ENCODE measurements at places on chromosomes 16 and 17.

GRCh38 chr17:66945147-66945835 lies 19.2 kb upstream of the CACNG4 start:
- DNase-seq, result no peak

DNA sequence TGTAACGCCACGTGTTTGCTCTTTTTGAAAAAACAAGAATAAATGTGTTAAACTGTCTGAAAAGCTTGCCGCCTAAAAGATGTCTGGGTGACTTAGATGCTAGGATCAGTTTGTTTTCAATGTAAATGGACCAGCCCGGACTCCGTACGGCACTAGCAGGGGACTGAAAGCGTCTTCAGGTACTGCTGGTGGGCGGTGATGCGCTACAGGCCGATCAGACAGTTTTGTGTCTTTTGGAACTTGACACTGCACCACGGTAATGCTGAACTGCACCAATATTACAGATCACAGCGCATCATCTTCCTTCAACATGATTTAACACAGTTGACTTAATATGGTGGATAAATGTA lies 727 bp upstream of the MBTPS1 start:
- no peak for DNase-seq

DNA sequence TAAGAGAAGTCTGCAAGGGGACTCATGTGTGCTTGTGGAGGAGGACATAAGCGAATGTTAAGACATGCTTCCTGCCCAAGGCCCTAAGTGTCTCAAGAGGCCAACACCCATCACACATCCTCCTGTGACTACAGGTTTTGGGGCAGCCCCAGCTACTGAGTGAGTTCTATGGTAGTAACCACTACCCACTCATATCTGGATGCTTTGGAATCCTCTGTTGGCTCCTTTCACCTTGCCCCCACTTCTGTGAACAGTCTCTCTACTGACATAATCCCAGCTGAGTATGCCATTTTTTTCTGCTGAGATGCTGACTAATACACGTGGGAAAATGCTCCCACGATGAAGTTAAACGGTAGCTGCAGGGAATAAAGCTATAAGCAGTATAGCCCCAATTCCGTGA lies 153.5 kb downstream of the VPS53 start:
- no peak for DNase-seq

DNA sequence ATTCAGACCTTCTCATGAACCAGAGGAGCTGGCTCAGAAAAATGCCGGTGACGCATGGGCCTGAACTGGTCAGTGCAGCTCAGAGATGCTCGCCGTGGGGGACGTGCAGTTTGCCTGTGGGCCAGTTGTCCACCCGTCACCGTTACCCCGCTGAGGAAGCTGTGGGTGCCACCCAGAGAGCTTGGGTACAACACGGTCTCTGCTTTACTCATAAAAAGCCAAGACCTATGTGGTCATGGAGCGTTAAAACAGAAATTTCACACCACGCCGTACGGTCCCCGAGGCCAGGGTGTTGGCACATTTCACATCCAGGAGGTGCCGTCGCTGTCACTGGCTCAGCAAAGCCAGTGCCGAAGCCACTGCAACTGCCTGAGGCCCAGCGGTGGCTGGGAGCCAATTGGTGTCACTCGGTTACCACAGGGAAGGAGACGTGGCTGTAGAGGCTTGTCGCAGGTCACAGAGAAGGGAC lies 120.9 kb downstream of the METRNL start:
- DNase-seq, result peak; percentile 45

GRCh38 chr16:67999985-68000384 lies 701 bp upstream of the DPEP2 start:
- no peak for DNase-seq

DNA sequence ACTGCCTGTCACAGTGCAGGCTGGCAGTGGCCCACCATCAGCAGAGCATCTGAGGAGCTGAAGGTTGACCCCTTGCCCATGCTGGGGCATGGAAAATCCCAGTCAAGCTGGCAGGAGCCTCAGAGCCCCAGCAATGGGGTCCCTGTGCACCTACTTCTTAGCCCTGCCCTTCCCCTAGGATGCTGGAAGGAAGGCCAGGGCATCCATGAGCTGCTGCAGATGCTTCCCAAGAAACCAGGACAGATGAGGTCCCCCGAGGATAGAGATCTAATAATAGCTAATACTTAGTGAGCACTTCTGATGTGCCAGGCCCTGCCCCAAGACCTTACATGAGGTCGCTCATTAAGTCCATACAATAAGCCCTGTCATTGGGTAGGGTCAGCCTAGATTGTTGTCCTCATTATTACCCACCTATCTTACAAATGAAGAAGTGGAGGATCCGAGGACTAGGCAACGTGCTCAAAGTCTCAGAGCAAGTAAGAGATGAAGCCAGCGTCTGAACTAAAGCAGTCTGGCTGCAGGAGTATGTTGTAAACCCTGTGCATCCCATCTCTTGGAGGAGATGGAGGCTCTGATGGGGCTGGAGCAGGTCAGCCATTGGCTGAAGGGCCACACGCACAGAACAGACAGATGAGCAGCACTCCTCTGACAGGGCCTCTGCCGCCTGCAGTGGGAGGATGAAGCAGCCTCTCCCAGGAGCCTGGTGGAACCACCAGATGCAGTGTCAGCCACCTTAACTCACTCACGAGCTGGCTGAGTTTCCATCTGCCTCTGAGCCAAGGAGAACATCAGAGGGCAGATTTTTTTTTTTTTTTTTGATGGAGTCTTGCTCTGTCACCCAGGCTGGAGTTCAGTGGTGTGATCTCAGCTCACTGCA lies 175.4 kb downstream of the WSCD1 start:
- no peak for DNase-seq

- no peak for DNase-seq
These were observed 25.4 kb downstream of the MXRA7 start for GRCh38 chr17:76685366-76685765.

GRCh38 chr17:48997103-48997826 lies at the start of gene IGF2BP1:
Gene IGF2BP1, plus strand, starts transcription at chr17:48997385. Its CDS starts 361 bp downstream, at chr17:48997746.
- DNase-seq, result no peak

DNA sequence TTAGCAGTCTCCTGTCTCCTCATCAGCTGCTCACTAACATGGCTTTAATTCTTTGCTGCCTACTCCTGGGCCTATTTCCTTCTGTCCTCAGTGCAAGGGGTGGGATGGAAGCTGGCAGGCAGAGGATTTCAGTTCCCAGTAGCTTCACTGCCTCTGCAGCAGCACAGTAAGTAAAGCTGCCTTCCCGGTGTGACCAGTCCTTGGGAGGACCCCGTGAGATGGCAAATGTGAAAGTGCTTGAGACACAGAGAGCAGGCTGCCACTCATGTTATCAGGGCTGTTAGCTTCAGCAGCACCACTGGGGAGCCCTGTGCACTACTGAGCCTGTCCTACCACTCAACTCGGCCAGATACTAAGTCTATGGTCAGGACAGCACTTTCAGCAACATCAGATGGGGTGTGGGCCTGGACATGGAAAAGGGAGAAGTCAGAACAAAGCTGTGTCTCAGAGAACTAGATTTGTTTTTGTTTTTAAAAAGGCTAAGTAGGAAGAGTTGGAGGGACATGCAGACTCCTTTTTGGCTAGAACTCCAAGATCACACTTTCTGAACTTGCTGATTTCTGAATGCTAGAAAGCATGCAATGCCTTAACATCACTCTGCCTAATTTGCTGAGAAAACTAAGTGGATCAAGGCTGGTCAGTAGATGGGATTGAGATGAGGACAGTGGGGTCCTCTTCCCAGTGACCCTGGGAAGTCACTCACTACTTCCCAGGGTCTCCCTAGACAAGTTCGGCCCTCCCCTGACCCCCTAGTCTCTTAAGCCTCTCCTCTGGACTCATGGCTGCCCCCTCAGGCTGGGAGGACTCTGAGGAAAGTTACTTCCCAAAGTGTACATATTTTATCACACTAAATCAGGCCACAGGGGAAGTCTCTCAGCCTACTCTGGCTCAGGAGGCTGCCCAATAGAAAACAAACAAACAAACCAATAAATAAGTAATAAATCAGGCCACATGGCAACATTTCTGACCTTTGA lies 1.1 kb downstream of the ACSF2 start:
- DNase-seq, result no peak

DNA sequence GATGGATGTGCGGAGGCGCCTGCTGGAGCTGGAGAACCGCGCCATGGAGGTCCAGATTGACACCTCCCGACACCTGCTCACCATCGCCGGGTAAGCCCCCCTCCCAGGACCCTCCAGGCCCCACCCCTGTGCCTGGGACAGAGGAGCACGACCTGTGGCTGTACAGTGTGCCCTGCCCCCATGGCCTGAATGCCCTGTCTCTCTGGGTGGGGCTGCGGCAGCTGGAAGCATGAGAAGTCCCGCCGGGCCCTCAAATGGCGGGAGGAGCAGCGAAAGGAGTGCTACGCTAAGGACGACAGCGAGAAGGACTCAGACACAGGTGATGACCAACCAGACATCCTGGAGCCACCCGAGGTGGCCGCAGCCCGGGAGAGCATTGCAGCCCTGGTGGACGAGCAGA lies 11.2 kb downstream of the BTBD17 start:
- DNase-seq, result no peak

GRCh38 chr17:8387914-8388651 lies 5.1 kb upstream of the RPL26 start:
- DNase-seq, result no peak

GRCh38 chr17:42387661-42388380 lies 421 bp downstream of the STAT3 start:
- DNase-seq, result no peak

DNA sequence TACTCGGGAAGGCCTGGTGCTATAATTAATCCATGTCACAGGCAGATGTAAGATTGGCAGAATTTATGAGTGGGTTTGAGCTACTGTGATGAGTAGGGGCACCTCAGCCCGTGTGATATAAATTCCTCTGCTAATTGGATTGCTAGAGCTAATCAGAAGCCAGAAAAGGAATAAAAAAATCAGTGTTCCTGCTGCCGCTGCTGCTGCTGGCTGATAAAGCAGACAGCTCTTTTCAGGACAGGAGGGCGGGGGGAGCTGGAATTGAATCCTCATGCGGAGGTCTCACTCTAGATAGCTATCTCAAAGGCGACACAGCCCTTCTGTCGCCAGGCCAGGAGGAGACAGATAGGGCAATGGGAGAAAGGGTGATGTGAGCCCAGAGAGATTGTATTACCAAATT lies 182.7 kb upstream of the ZFHX3 start:
- DNase-seq, result no peak

- no peak for DNase-seq
These were observed 12.6 kb downstream of the KCTD2 start for GRCh38 chr17:75059369-75060345.

DNA sequence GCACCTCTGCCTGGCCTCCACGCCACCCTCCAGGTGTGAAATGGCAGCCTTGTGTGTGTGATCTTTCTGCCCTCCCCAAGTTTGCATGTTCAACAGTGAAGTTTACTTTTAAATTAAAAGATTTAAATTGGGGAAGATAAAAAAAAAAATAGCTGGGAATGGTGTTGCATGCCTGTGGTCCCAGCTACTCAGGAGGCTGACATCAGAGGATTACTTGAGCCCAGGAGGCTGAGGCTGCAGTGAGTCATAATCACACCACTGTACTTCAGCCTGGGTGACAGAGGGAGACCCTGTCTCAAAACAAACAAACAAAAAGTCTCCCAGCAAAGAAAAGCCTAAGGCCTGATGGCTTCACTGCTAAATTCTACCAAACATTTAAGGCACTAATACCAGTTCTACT lies 35.4 kb upstream of the RNF43 start:
- no peak for DNase-seq

- no peak for DNase-seq
These were observed 439.0 kb downstream of the UTP18 start for GRCh38 chr17:51699303-51699702.

DNA sequence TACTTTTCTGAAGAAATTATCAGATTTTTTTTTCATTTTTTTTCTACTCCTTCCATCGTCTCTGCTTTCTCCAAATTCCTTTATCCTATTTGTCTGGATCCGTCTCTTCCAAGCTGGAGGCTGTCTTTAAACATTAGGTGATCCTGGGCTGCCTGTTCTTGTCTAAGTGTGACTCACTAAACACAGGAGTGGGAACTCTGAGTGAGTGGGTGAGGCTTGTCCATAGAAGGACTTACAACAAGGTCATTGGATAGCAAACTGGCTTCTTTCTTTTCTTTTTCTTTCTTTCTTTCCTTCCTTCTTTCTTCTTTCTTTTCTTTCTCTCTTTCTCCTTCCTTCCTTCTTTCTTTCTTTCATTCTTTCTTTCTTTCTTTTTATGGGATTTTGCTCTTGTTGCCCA lies 18.2 kb downstream of the ALOX15 start:
- no peak for DNase-seq

- DNase-seq, result peak; percentile 64
These were observed 17.3 kb downstream of the SOCS3 start for GRCh38 chr17:78342449-78343186.

DNA sequence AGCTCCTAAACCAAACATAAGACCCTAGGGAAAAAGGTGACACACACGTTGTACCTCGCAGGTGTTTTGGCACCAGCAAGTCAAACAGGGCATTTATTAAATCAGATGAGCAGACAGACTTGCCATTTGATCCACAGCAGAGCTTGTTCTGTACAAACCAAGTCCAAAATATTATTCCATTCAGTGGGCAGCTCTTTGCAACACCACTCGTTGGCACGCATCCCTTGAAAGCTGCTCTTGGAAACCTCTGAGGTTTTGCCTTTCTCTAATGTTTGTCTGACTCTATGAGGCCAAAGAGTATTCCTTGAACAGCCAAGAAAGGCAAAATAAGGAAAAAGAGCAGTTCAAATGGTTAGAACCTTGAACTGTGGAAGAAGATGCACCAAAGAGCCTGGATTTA lies 12.7 kb downstream of the TMEM100 start:
- DNase-seq, result no peak

DNA sequence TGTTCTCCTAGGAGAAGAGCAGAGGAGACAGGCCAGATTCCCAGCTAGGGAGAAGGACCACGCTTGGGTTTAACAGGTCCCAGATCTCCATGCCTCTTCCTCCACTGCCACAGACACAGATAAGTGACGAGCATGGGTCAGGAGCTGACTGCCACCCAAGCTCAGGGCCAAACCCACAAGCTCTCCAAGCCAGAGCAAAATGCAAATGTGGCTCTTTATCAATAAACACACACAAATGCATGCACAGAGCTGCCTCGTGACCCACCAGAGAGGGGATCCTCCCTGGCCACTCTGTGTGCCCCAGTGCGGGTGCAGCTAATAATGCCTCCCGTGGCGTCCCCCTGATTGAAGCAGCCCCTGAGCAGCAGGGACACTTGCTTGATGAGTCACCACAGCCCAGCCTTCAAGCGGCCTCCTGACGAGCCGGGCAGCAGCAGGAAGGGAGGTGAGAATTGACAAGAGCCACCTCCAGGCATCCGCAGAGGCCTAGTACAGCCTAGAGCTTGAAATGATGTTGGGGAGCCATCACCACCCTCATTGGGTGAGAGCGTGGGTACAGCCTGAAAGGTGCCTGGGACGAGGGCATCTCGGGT lies 143.9 kb downstream of the CCDC182 start:
- DNase-seq, result no peak
